ENCODE measurements at places on chromosomes 3 and 15.

GRCh38 chr3:112097378-112097777, 11.2 kb downstream of the C3orf52 start:
- peak; percentile 99 for DNase-seq

DNA sequence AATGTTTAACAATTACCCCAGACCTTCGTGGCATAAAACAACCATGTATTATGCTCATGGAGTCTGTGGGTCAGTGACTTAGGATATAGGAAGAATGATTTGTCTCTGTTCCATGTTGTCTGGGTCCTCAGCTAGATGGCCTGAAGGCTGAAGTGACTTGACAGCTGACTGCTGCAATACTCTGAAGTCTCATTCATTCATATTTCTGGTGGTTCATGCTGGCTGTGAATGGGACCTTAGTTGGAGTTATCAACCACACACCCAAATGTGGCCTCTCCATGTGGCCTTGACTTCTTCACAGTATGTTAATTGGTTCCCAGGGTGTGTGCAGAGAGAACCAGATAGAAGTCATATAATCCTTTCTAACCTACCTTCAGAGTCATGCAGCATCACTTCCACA, 145.1 kb upstream of the BFSP2 start:
- DNase-seq = no peak

DNA sequence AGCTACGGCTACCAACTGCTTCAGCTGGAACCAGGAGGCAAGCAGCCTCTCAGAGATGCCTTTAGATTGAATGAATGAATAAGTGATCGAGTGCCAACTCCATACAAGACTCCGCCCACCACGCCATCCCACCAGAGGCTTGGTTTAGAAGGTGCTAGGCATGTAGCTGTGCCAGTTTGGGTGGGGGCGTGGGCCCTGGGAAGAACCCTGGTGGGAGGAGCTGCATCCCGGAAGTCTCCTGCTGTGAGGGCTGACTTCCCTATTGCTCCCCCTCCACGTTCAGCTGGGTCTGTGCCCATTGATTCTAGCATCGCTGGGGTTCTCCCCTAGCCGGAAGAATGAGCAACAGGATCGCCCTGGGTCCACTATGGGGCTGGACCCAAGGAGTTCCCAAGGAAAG, 20.9 kb downstream of the LINGO1 start:
- no peak for DNase-seq

DNA sequence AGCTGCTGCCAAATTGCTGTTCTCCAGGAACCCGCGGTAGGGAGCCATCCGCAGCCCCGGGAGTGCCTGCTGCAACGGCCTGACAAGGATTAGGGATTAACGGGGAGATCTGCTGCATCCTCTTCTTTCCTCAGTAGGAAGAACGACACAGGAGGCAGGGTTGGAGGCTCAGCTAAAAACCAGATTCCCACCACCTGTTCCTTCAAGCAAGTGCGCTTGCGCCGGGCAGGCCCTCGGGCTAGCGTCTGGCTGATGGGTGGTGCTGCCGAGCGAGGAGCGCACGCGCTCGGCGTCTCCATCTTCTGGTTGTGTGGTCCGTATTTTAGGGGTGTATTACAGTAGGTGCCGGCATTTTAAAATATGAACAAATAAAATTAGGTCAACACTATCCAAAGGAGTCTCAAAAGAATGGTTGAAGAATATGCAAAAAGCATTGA, 25.4 kb upstream of the SLC25A26 start:
- DNase-seq = peak; percentile 22

- no peak for DNase-seq
Observed at GRCh38 chr15:99511866-99512661, 53.7 kb upstream of the MEF2A start.

- DNase-seq = no peak
Observed at GRCh38 chr15:38367476-38367875, 86.5 kb upstream of the FAM98B start.

DNA sequence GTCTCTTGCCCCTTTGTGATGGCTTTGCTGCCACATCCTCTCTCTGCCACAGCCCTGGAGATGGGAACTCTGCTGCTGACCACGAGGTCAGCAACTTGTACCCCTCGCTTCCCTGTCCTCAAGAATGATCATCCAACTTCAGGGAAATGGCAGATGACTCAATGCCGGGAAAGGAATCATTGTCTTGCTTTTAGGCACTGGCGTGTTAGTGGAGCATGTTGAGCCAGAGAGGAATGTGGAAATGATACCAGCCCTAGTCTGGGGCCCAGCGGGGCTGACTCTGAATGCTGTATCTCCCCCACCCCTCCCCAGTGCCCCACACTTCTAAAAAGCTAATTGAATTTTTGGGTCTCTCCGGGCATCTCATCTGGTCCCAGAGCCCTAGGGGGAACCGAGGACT, 184.9 kb upstream of the BHLHE40 start:
- no peak for DNase-seq
